Activated naive CD4-positive, alpha-beta T cell treated with anti-CD3 and anti-CD28 coated beads, Interleukin-2, amount 50 U/mL, for 16 hours (primary cell): ENCODE measurements at places on chromosomes 3 and 15.

DNA sequence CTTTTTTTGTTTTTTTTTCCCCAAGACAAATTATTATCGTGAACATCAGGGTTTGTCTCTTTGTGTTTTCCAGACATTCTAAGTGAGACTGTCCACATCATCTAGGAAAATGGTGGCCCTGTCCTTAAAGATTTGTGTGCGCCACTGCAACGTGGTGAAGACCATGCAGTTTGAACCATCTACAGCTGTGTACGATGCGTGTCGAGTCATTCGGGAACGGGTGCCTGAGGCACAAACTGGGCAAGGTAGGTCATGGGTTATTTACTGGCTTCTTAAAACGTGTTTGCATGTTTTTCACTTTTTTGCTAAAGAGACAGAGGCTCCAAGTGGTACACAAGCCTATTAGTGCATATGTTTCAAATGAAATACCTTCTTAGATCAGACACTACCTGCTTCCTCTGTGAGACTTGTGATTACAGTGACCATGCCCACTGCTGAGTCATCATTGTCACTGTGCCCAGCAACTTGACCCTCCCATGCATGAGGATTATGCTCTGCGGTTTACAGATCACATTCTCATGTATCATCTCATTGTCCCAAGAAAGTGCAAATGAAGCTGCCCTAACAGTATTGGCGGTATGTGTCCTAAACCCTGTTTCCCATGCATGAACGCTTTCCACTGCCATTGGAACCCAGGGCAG lies 395.2 kb upstream of the TPM1 start:
- no peak for DNase-seq

DNA sequence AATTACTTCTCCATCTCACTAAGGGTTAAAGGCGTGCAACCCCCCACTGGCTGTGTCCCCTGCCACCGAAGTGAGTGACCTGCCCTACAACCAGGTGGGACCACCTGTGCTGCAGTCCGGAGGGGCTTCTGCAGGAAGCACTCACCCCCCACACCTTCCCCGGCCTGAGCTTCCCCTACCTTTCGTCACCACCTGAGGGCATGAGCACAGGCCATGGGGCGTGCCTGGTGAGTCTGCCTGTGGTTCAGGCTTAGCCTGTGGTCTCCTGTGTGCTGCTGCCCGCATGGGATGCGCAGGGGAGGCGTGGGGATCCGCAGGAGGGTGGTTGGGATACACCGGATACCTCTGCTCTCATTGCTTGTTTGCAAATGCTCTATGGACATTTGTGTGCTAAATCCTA lies 46.0 kb downstream of the KLHL25 start:
- no peak for DNase-seq

GRCh38 chr3:126965526-126966080 lies 17.3 kb upstream of the PLXNA1 start:
- DNase-seq, result no peak

GRCh38 chr3:151120409-151120808 lies 34.9 kb downstream of the MED12L start:
- DNase-seq, result no peak

- DNase-seq, result no peak
These were observed 313.2 kb downstream of the POLQ start for GRCh38 chr3:121232309-121233225.

- no peak for DNase-seq
These were observed 45.0 kb upstream of the GAP43 start for GRCh38 chr3:115578331-115578730.

- DNase-seq, result no peak
These were observed 40.8 kb upstream of the MED12L start for GRCh38 chr3:151044706-151045105.

- DNase-seq, result no peak
These were observed 183.4 kb upstream of the GADL1 start for GRCh38 chr3:31077826-31078225.

GRCh38 chr3:123449102-123449996 lies 459 bp upstream of the ADCY5 start:
- peak; percentile 17 for DNase-seq

DNA sequence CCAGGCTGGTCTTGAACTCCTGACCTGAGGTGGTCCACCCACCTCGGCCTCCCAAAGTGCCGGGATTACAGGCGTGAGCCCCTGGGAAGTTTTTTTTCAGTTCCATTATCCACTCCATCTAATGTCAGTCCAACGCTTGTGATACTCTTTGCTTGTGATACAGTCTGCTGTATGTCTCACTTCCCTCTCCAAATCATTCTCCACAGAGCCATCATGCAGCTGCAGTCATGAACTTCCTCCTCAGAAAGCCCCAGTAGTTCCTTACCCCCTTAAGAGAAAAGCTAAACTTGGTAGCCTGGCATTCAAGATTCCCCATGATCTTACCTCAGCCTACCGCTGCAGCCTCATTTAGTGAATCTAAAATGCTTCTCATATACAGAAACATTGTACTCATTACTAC lies 2.3 kb downstream of the ARPC4 start:
- no peak for DNase-seq

DNA sequence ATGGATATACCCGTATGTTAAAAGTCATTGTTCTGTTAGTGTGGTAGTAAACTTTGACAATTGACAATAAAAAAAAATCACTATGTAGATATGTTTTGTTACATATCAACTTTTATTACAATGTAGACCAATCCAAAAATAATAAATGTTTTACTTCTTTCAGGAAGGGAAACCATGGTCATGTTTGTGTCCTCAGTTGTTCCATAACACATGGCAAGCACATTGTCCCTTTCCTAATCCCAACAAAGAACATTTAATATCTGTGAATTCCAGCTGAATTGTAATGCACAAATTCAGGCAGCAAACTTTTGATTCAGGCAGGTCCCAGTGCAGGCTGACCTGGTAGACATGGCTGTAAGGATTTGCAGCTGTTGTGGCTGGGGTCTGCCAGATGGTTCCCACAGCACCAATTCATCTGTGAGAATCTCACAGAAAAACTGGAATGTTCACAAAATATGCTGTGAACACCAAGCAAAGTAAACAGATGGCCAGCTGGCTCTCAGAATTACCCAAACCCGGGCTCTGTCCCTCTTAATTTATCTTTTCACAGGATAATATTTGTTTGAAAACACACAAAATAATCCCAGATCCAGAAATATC lies 1.9 kb upstream of the SPG21 start:
- no peak for DNase-seq

DNA sequence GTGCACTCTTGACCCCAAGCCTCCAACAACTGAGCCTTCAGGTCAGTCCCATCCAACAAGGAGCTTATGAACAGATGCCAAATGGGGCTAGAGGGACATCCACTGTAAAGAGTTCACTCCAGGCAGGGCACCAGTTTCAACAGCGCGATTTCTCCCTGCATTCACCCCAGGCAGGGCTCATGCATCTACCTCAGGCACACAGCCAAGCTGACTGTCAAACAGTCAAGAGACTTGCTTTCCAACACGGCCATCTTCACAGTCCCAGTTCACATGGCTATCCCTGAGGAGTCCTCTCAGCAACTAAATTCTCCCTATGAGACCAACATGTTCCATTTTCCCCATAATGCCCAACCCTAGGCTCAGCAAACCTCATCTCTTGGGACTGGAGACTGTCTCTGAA lies 17.7 kb downstream of the SLC25A20 start:
- DNase-seq, result no peak

- DNase-seq, result no peak
These were observed 26.1 kb upstream of the SFMBT1 start for GRCh38 chr3:53071882-53072431.

DNA sequence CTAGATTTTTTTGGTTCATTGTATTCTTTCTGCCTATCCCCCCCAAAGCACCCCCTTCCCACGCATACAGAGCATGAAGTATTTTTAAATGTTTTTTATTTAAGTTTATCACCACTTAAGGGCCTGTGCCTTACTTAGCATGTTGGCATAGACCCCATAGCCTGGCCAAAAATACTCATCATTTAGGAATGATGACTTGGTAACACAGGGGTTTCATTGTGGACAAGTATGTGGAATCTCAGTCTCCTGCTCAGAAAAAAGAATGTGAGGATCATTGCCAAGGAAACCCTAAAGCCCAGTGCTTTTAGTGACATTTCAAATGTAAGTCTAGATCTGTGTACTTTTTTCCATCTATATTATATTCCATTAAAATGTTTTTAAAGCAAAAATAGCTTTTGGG lies 146.3 kb downstream of the ALCAM start:
- no peak for DNase-seq

- DNase-seq, result no peak
These were observed 1.2 kb downstream of the MLF1 start for GRCh38 chr3:158571969-158572765.

DNA sequence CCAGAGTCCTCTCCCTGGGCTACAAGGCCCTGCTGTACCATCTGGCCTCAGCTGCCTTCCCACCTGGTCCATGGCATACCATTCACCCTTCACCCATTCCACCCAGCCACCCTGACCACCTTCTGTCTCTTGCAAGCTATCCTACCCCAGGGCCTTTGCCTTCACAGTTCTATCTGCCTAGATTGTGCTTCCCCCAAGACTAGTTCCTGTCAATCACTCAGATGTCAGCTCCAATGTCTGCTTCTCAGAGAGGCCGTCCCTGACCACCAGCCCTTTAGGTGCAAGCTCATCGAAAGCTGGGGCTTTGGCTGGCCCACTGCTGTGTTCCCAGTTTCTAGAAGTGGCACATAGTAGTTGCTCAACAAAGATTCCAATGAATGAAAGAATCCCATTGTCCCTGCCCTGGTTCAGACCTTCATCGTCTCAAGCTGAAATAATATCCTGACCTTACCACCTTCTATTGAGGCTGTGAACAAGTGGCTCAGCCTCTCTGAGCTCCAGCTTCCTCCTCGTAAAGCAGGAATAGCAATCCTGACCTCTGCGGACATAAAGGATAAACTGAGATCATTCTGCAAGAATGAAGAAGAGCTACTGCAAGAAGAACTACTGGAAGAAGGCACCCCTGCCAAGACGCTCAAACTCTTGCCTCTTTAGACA lies 15.8 kb downstream of the EFCAB12 start:
- no peak for DNase-seq

DNA sequence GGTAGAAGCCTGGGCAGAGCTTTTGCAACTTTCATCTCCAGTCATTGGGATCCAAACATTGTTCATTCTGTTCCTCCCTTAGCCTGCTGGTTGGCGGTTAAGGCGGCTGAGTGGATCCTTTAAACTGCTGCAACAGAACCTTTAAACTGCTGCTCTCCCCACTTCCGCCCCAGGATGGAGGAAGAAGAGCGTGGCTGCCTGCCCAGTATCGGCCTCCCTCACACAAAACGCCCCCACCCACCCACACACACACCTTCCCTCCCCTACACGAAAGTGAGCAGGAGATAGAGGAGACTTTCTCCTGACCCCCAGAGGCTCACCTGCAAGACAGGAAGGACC lies 460 bp upstream of the ZMAT3 start:
- peak; percentile 41 for DNase-seq

GRCh38 chr15:49075881-49076280 lies 29.6 kb upstream of the SECISBP2L start:
- DNase-seq, result no peak

DNA sequence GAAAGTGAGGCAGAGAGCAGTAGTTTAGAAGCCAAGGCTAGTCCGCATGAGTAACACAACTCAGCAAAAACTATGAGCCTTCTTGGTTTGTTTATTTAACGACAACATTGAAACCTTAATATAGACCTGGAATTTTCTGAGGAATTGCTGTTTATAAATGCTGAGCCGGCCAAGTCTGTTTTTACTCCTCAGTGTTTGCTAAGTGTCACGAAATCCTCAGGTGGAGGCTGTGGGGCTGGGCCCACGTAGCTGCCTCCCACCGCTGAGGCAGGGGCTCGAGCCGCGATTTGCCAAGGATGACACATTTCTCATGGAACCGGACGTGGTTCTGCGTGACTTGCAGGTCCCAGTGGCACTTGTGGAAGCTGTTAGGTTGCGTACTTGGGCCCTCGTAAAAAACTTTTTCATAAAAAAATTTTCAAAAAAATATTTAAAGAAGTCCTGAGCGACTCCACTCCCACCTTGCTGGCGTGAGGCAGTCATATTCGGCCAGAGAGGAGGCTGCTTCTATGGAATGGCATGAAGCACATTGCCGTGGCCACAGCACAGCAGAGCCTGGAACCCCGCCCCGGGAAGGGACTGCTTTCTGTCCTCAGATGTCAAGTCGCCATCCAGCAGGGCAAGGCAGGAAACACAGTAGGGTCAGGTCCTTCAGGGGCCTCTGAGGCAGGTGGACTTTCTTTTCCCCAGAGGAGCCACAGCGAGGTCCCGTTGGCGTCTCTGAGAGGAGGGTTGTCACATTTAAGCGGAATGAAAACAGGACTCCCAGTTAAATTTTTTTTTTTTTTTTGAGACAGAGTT lies 64.8 kb upstream of the PCSK6 start:
- DNase-seq, result no peak
